ENCODE measurements at places on chromosomes 6 and 20.
A peak's percentile ranks its signal among the peaks of the same experiment; 100 is the strongest.

- no peaks in the 10 kb centered on the region for H3K4me1 ChIP-seq
- DNase-seq: peak; percentile 57
- H3K27me3 ChIP-seq: no peaks in the 10 kb centered on the region
- no peaks in the 10 kb centered on the region for H3K36me3 ChIP-seq
- H3K4me3 ChIP-seq: no peak overlapping the region
- no peak overlapping the region for H3K27ac ChIP-seq
These were observed 608.3 kb upstream of the CITED2 start for GRCh38 chr6:139982652-139983295.

DNA sequence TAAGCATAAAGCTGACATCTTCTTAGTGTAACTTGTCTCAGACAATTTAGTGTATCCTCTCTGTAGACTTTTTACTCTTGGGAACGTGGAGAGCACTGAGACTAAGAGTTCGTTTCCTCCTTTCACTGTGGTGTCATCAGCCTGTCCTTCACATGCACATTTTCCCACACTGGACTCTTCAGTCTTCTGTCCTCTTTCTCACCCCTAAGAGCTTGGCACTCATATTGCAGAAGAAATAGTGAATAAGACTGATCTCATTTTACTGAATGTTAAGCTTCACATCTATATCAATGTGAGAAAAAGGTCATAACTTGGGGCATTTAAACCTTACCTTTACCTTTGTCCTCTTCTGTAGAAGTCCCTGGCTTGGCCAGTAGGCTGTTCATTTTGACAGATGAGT is 25.6 kb downstream of the FUCA2 start:
- H3K27ac ChIP-seq: no peak overlapping the region
- H3K27me3 ChIP-seq: no peaks in the 10 kb centered on the region
- no peak for DNase-seq
- H3K36me3 ChIP-seq: no peaks in the 10 kb centered on the region
- no peaks in the 10 kb centered on the region for H3K4me1 ChIP-seq

DNA sequence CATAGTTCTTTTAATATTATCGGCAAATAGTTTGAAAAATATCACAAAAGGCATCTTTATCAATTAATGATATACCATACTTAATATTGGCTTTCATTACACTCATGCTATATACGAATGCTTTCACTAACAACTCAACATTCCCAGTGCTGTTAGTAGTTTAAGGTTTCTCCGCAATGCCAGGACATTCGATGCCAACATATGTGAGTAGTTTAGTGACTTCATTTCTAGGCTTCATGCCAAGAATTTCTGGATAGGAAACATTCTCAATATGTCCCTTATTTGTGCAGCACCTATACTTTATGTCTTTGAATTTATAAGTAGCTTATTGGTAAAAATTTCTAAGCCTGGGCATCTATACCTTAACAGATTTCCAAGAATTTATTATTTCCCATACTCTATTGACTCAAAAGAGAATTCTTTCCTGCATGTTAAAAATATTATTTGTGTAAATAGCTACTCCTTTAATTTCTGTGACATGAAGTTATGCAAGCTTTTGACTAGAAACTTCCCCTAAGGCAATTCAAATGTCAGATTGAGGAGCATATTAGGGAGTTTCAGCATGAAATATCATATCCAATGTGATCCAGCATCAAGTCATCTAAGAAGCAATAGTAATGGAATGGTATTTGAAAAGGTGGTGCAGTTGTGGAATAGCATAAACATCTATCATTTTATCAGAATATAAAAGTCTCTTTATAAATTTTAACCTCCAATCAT is 236.0 kb upstream of the STXBP5 start:
- H3K36me3 ChIP-seq: no peaks in the 10 kb centered on the region
- H3K4me1 ChIP-seq: no peaks in the 10 kb centered on the region
- no peak overlapping the region for H3K27ac ChIP-seq
- no peaks in the 10 kb centered on the region for H3K27me3 ChIP-seq

- no peak for DNase-seq
- peaks cover 30% of the 10 kb centered on the region for H3K4me1 ChIP-seq
- peaks cover 6% of the 10 kb centered on the region for H3K36me3 ChIP-seq
- H3K27ac ChIP-seq: peak overlapping the region; percentile 81
- peak overlapping the region; percentile 65 for H3K4me3 ChIP-seq
- H3K27me3 ChIP-seq: peaks cover 6% of the 10 kb centered on the region
These were observed 289 bp downstream of the FOXP4 start for GRCh38 chr6:41546475-41546865.

DNA sequence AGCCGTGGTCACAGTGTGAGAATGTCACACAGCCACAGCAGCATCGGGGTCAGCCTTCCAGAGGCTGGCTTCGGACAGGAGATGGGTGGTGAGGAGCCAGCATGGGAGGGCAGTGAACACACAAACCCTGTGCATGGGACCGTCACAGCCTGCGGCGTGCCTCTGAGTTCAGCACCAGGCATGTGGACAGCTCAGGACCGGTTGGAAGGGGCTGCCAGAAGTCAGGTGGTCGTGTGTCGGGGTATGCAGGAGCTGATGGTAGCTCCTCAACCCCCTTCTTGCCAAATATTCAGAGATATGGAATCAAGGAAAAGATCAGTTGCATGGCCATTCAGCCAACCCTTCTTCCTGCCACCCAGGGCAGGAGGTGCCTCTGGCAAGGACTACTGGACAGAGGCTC is 28.2 kb downstream of the MYT1 start:
- H3K4me3 ChIP-seq: no peak overlapping the region
- DNase-seq: peak; percentile 15
- peaks cover 9% of the 10 kb centered on the region for H3K4me1 ChIP-seq

DNA sequence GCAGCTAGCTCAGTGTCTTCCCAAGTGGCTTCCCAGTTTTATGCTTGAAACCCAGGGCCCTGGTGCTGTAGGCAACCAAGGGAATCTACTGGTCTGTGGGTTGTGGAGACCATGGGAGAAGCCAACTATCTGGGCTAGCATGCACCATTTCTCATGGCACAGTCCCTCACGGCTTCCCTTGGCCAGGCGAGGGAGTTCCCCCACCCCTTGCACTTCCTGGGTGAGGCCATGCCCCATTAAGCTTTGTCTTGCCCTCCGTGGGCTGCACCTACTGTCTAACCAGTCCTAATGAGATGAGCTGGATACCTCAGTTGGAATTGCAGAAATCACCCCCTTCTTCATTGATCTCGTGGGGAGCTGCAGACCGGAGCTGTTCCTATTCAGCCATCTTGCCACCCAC is 1152.0 kb downstream of the KHDRBS2 start:
- H3K4me3 ChIP-seq: no peak overlapping the region
- H3K27me3 ChIP-seq: no peaks in the 10 kb centered on the region
- DNase-seq: no peak
- H3K4me1 ChIP-seq: no peaks in the 10 kb centered on the region
- no peaks in the 10 kb centered on the region for H3K36me3 ChIP-seq

DNA sequence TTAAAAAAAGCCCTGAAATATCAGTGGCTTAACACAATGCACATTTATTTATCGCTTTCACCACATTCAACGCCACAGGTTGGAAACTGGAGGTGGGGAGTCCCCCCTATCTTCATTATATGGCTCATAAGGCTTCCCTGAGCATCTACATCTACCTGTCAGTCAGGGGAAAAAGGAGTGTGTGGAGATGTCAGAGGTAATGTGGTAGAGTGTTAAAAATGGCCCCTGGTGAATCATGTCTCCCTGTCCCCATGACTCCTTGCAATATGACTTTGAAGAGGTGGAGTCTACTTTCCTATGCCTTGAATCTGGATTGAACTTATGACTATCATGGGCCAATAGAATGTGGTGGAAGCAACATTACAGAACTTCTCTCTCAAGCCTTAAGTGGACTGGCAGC is 65.5 kb upstream of the BTBD3 start:
- H3K4me3 ChIP-seq: no peak overlapping the region
- no peak for DNase-seq
- H3K36me3 ChIP-seq: no peaks in the 10 kb centered on the region
- H3K4me1 ChIP-seq: no peaks in the 10 kb centered on the region
- no peak overlapping the region for H3K27ac ChIP-seq
- no peaks in the 10 kb centered on the region for H3K27me3 ChIP-seq

DNA sequence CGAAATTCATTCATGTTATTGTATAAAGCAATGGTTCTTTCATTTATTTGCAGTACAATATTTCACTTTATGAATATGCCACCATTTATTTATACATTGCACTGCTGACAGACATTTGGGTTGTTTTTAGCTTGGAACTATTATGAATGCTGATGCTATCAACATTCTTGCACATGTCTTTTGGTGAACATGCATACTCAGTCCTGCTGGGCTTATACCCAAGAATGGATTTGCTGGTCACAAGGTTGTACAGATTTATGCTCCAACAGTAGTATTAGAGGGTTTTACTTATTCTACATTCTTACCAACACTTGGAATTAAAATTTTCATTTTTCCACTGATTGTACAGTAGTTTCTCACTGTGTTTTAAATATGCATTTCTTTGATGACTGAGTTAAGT is 126.2 kb downstream of the PTPRK start:
- H3K4me1 ChIP-seq: no peaks in the 10 kb centered on the region
- H3K4me3 ChIP-seq: no peak overlapping the region
- H3K27ac ChIP-seq: no peak overlapping the region
- no peak for DNase-seq
- H3K27me3 ChIP-seq: no peaks in the 10 kb centered on the region

GRCh38 chr6:159832946-159833345 is 32.9 kb downstream of the PNLDC1 start:
- DNase-seq: no peak
- no peaks in the 10 kb centered on the region for H3K4me1 ChIP-seq
- no peak overlapping the region for H3K27ac ChIP-seq
- no peaks in the 10 kb centered on the region for H3K27me3 ChIP-seq
- H3K36me3 ChIP-seq: no peaks in the 10 kb centered on the region

- no peak overlapping the region for H3K4me3 ChIP-seq
- H3K36me3 ChIP-seq: no peaks in the 10 kb centered on the region
- DNase-seq: no peak
- H3K27me3 ChIP-seq: no peaks in the 10 kb centered on the region
- H3K4me1 ChIP-seq: no peaks in the 10 kb centered on the region
- H3K27ac ChIP-seq: no peak overlapping the region
These were observed 312.6 kb upstream of the RSPO3 start for GRCh38 chr6:126805861-126806260.

DNA sequence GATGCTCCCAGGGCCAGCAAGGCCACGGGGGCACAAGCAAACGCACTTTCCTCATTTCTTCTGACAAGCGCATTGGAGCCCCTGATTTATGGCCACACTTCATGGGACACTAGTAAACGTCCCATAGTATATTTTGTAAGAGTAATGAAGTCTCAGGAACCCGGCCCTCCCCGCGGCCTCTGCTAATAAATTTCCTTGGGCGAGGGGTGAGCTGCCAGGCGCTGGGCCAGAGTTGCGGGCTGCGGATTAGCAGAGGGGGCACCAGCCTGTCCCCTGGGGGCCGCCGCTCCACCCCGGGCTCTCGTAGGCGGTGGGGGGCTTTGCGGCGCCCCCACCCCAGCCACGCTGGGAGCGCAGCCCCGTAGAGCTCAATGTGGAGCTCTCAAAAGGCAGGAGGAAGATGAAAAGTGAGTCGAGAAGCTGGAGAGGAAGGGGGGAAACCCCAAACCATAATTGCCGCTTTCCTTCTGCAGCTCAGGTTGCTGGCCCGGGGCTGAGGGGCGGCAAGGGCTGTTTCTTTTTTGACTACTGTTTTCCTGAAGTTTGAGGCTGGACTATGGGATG is 173.6 kb downstream of the CDC5L start:
- no peaks in the 10 kb centered on the region for H3K27me3 ChIP-seq
- H3K36me3 ChIP-seq: no peaks in the 10 kb centered on the region
- H3K27ac ChIP-seq: no peak overlapping the region

- H3K27ac ChIP-seq: no peak overlapping the region
- no peaks in the 10 kb centered on the region for H3K4me1 ChIP-seq
- H3K27me3 ChIP-seq: no peaks in the 10 kb centered on the region
- no peak overlapping the region for H3K4me3 ChIP-seq
These were observed 37.0 kb downstream of the BPIFB1 start for GRCh38 chr20:33320006-33320405.

DNA sequence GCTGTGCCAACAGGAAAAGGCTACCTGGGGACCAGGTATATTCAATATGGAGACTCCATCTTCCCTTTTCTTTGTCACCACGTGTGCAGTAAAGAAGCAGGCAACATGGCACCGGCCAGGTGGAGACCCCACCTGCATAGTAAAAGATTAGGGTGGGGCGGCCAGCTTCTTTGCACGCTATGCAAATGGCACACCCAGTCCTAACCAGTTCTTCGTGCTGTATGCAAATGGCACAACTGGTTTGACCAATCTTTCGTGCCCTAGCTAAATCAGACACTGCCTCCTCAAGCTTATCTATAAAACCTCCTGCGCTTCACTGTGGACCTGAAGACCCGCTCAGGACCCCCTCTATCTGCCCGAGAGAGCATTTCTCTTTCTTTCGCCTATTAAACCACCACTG is 88.8 kb upstream of the EZR start:
- peaks cover 3% of the 10 kb centered on the region for H3K4me1 ChIP-seq
- no peaks in the 10 kb centered on the region for H3K27me3 ChIP-seq
- H3K36me3 ChIP-seq: no peaks in the 10 kb centered on the region
- no peak for DNase-seq

DNA sequence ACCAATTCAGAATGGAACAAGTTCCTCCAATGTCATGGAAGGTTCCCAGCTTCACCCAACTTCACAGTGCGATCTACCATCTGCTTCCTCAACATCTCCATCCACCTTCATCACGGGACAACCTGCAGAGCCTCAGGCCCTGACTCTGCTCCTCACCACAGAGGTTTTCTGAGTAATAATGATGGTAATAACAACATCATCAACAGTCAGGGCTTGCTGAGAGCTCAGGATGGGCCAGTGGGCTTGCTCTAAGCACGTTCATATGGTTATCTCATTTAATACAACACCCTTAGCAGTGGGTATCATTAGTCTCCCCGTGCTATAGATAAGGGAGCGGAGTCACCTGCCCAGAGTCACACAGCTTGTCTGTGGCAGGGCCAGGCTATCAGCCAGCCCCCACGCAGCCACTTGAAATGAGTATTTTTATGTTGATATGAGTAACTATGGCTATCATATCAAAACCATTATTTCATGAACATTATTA is 38.6 kb downstream of the PREX1 start:
- no peak overlapping the region for H3K27ac ChIP-seq
- H3K4me1 ChIP-seq: peaks cover 34% of the 10 kb centered on the region
- H3K27me3 ChIP-seq: peaks cover 15% of the 10 kb centered on the region
- no peak overlapping the region for H3K4me3 ChIP-seq
- H3K36me3 ChIP-seq: no peaks in the 10 kb centered on the region
- DNase-seq: no peak

- no peak overlapping the region for H3K27ac ChIP-seq
- no peaks in the 10 kb centered on the region for H3K27me3 ChIP-seq
- peaks cover 1% of the 10 kb centered on the region for H3K36me3 ChIP-seq
- no peak for DNase-seq
These were observed 242.2 kb downstream of the NRN1 start for GRCh38 chr6:5764401-5764955.

GRCh38 chr6:106608080-106608668 is 21.1 kb downstream of the RTN4IP1 start:
- no peak overlapping the region for H3K4me3 ChIP-seq
- no peaks in the 10 kb centered on the region for H3K27me3 ChIP-seq
- no peaks in the 10 kb centered on the region for H3K36me3 ChIP-seq
- no peak for DNase-seq
- H3K27ac ChIP-seq: no peak overlapping the region

GRCh38 chr20:14523090-14523489 is 185.7 kb upstream of the FLRT3 start:
- no peaks in the 10 kb centered on the region for H3K4me1 ChIP-seq
- no peak overlapping the region for H3K4me3 ChIP-seq
- no peak overlapping the region for H3K27ac ChIP-seq
- H3K36me3 ChIP-seq: no peaks in the 10 kb centered on the region
- no peak for DNase-seq

Measured in lung (tissue), 17 donors.